T-helper 17 cell (primary cell): ENCODE measurements at places on chromosomes 12 and 14. TPM values are rescaled to one million over a fixed set of nuclear protein-coding genes. Genes with fewer than 3 reads are reported as not detected.

The PPP1R36 gene
- not detected for total RNA-seq

- DNase-seq: no peak
Measured at GRCh38 chr12:6392504-6392903, 8.5 kb downstream of the LTBR start.

The SLCO1B3 gene
- not detected for total RNA-seq

- no peak for DNase-seq
Measured at GRCh38 chr12:108720757-108721514, 10.4 kb downstream of the CORO1C start.

- DNase-seq: no peak
Measured at GRCh38 chr14:77043984-77044485, 15.5 kb upstream of the IRF2BPL start.

- no peak for DNase-seq
Measured at GRCh38 chr14:64658201-64658600, 46.0 kb upstream of the PLEKHG3 start.

DNA sequence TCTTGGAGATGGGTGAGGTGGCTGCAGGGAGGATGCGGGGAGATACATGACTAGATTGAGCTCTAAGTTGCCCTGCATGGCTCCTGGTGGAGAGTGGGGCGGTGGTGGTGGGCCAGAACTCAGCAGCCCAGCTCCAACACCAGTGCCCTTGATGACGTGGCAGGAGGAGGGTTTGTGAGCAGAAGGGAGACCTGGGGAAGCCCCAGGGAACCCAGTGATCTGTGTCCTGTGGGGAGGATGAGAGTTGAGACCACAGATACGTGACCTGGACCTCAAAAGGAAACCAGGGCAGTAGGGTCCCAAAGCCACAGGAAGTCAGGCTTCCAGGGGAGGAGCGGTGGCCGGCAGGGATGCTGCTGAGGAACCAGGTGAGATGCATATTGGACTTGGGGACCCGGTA lies 989.1 kb upstream of the TMEM132C start:
- no peak for DNase-seq

- no peak for DNase-seq
Measured at GRCh38 chr12:66241061-66242043, 52.3 kb downstream of the IRAK3 start.

DNA sequence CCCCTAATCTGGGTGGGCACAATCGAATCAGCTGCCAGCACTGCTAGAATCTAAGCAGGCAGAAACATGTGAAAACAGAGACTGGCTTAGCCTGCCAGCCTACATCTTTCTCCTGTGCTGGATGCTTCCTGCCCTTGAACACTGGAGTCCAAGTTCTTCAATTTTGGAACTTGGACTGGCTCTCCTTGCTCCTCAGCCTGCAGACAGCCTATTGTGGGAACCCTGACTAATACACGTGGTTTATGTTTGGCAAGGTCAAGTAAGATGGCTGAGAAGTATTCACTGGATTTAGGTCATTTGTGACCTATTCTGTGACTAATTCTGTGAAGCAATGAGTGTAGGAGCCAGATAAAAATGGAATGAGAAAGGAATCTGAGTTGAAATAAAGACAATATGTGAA lies 11.0 kb downstream of the GPR135 start:
- no peak for DNase-seq

- no peak for DNase-seq
Measured at GRCh38 chr12:132458846-132459641, 30.9 kb upstream of the FBRSL1 start.

DNA sequence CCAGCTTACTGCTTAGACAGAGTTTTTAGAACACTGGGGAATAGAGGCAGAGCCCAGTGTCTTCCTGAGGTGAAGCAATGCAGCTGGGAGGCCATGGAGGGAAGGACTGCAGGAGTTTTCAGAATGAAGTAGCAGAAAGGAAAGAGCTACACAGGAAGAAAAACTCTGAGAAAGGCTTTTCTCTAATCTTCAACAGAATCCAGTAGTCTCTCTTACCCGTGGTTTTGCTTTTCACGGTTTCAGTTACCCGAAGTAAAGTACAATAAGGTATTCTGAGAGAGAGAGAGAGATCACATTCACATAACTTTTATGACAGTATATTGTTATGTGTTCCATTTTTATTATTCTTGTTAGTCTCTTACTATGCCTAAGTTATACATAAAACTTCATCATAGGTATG lies 761.6 kb downstream of the BCL11B start:
- no peak for DNase-seq

The SDR9C7 gene
- total RNA-seq: not detected

- DNase-seq: no peak
Measured at GRCh38 chr12:23127701-23128100, 502.7 kb downstream of the ETNK1 start.
